Stimulated activated naive CD8-positive, alpha-beta T cell treated with anti-CD3 and anti-CD28 coated beads, Interleukin-15, Interleukin-2, amounts not matched to agents 100 U/mL and 50 U/mL, for 24 hours (primary cell): ENCODE measurements at places on chromosomes 1 and 21.

DNA sequence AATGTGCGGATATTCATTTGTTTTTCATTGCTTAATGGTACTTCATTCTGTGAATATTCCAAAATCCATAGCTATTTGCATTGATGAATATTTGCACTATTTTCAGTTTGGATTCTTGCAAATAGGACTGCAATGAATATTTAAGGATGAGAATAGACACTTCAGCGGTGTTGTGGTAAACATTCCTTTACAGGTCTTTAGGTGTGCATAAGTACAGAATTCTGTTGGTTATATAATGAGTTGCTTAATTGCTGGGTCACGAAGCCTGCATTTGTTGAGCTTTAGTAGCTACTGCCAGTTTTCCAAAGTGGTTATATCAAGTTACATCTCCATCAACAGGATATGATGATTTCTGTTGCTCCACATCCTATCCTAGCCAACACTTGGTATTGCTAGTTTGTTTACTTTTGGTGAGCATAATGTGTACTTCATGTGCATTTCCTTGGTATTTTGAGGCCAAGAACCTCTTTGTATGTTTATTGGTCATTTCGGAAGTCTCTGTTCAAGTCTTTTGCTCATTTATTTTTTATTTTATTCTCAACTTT lies 64.2 kb upstream of the CYYR1 start:
- no peak for DNase-seq

GRCh38 chr1:205593532-205593931 lies 38.3 kb downstream of the ELK4 start:
- no peak for DNase-seq

- DNase-seq: no peak
These were observed 4.9 kb upstream of the ABCA4 start for GRCh38 chr1:94125551-94126514.

- peak; percentile 72 for DNase-seq
These were observed 774 bp upstream of the DYRK1A start for GRCh38 chr21:37365517-37366481.

GRCh38 chr1:94954263-94955220 lies 27.6 kb upstream of the CNN3 start:
- DNase-seq: no peak

DNA sequence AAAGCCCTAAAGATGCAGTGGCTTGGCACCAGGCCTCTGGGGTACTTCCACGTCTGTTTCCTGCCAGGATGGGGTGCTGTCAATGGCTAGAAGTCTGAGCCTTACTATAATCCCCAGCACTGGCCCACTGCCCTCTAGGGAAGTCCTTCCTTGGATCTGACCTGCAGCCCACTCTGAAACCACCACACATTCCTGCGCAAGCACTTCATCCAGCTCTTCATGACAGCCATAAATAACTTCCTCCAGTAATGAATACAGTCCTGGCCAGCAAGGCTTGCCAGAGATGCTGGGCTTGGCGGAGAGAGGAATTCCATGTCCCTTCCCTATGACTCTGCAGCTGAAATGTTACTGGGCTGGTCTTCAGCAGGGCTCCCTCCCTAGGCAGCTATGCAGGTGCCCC lies 32.6 kb downstream of the ALPL start:
- no peak for DNase-seq

DNA sequence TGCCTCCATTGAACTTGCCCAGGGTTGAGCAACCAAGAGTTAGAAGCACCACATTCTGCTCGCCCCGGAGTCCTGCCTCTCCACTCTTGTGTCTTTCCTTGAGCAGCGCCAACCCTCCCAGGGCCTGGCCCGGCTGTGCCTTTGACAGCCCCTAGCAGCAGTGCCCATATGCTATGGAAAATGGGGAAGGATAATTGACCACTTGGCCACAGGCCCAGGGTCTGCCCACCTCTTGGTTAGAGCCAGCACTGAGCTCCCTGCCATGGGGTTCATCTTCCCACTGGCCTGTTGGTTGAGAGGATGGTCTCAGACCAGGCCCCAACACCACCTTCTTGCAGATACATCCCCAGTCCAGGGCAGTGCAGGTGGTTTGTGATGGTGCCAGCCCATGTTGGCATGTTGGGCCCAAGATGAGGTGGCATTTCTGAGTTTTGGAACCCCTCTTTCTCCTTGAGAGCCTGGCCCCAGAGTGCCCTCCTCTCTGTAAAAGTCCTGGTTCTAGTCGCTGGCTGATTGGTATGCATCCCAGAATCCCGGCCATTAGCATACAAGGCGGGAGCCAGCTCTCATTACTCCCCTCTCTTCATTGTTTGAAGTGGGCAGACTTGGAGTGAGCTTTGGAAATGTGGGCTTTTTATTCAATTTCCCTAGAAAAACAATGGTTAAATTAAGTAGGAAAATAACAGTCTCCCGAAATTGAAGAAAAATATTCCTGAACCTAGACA lies 7.6 kb downstream of the ARHGEF10L start:
- no peak for DNase-seq

DNA sequence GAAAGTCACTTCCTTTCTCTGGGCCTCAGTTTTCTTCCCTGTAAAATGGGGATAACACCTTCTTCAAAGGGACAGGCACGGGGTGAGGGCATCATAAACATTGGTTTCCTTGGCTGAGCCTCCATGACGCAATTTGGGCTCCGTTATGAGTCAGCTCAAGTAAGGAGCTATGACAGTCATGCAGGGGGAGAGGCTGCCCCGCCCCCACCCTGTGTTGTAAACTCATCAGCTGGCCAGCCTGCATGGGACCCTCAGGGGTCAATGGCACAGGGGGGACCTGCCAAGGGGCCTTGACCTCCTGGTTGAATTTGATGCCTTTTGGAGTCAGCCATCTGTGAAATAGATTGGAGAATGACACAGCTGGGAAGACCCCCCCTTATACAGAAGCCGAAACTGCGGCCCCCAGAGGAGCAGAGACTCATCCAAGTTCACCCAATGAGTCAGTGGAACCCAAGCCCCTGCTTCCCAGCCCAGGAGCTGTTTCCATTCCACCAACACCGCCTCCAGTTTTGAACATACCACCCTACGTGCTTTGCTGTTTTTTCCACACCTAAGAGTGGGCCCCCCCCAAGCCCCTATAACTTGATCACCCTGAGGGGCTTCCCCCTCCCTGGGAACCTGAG lies 36.8 kb upstream of the RUNX3 start:
- DNase-seq: peak; percentile 88

DNA sequence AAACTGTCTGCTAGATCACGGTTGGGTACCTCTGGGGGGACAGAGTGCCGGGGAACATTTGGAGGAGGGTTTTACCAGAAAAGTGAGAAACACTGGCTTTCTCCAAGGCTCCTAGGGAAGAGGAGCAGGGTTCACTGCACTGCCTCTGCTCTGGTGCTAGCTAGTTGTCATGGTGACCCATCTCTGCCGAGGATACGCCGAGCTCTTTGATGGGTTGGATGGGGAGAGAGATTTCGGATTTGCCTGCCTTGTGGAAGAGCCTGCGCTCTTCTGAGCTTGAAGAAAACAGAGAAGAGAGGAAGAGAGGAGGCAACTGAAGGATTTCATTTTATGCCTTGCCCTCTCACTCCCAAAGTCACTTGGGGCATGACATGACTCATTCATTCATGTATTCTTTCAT lies 92.1 kb downstream of the NAV1 start:
- no peak for DNase-seq

- DNase-seq: no peak
These were observed 119.0 kb upstream of the USP24 start for GRCh38 chr1:55334160-55334559.

DNA sequence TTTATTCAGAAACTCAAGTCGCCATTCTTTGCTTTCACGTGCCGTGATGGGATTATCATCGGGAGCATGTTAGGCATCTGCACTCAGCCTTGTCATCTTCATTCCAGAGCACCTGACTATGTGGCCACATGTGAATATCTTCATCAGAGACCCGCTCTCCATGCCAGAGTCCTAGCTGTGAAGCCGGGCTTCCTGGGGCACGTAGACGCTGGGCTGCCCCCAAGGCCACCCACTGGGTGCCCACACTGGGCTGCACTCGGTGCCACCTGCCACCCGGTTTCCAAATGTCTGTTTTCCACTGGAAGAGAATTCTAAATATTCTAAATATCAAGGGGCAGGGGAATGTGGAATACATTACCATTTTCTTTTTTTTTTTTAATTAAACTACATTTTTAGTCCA lies 43.8 kb downstream of the SLC37A1 start:
- no peak for DNase-seq

DNA sequence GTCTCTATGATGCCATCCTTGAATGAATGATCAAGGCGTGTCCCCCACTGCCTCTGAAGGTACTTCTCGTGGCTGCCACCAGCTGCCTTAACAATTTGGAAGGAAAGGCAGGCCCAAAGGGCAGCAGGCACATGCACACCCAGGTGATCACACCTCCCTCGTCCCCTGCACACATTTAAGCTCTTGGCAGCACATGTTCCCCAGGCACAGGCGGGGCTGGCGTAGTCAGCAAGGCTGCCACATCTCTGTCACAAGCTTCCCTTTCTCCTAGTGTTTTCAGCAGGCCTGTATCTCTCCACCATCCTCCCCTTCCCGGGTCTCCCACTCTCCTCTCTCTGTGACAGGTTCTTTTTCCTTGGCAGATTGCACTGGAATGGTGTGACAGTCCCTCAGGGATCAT lies 111.9 kb downstream of the CACNA1E start:
- DNase-seq: no peak

GRCh38 chr1:231045286-231045685 lies 5.2 kb upstream of the FAM89A start:
- no peak for DNase-seq

DNA sequence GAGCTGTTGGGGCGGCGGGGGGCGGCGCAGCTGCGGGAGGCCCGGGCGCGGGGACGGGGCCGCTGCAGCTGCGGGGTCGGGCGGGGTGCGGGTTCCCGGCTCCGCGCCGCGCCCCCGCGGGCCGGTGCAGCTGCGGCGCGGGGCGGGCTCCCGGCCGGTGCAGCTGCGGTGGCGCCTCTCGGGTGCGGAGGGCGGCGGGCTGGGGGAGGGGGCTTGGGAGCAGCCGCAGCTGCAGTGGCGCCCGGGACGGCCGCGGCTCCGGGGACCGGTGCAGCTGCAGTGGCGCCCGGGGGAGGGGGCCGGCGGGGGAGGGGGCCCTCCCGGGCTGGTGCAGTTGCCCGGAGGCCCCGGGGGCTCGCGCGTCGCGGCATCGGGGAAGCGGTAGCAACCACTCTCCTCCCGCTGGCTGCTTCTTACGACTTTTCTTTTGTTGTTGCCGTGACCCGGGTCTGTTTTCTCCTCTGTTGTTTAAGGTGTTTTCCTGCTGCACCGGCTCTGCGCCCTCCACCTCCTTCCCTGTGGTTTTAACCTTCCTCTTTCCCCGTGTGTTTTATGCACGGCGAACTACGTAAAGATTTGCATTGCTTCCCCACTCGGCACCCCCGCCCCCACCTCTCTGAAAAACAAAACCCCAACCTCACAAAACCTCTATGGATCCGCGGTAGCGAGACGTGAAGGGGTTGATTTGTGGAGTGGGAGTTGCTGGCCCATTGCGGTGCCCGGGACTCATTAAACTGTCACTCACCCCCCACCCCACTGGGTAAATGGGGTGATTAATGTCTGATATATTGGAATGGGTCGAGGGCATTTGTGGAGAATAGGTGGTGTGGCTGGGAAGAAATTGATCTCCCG lies 1.7 kb upstream of the ZBTB18 start:
- peak; percentile 49 for DNase-seq

DNA sequence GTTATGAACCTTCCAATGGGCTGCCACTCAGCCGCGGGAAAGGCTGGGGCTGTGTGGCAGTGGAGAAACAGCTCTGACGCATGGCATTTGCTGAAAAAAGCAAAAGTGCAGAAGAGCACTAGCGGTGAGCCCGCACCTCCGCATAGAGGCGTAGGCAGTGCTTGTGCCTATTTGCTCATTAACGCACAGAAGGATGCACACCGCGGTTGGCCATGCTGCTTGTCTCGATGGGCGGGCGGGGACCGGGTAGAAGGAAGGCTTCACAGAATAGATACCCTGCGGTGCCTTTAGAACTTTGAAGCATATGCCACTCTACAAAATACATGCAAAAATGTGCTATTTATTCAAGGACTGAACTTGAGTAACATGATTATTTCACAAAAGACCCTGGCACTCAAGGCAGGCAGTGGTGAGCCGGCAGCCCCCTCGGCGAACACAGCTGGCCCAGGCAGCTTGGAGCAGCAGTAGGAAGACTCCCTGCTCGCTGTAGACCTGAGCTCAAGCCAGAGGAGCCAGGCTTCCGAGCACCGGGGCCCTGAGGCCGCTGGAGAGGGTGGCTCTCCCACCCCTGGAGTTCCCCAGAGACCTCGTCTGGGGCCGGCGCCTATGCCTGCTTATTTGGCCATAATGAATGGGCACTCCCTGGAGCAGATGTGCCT lies 71.5 kb downstream of the SIK1 start:
- no peak for DNase-seq

DNA sequence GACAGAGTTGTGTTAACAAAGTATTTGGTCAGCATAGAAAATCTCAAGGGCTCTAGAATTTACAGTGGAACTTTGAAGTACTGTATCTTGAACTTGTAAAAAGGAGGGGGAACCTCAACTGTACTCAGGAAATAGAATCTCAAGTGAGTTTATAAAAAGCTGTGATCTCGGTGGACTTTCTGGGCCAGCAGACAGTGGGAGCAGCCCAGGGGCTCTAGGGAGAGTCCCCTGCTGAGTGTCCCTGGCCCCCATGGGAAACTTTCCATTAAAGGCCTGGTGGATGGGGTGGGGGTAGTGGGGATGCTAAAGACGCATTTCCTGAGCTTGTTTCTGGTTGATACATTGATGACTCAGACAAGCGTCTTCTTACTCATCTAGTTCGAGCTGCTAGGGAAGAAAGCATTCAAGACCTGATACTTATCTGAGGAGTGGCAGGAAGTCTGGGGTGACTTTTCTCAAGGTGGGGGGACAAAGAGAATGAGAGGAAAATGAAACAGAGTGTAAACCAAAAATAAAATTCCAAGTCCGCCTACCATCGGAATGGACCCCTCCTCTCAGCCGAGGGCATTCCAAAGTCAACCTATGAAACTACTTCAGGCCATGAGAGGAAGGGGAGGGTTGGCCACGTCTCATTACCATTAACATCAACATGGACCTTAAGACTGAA lies 65.5 kb downstream of the NID1 start:
- peak; percentile 68 for DNase-seq

- DNase-seq: no peak
These were observed 9.8 kb upstream of the AADACL3 start for GRCh38 chr1:12706061-12706460.

DNA sequence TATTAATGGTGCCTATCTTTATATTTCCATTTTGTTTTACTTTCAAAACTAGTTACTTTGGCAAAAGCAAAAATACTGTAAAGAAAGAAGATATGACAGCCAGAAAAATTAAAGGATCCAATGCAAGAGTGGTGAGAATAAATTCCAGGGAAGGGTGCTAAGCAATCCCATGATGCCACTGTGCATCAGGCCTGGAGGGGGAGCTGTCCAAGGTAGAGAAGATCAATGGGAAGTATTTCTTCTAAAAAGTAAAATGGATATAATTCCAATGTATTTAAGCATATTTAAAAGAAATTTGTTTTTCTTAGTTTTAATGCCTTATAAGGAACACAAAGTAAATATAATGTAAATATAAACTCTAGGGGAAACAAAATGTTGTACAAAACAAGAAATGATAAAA lies 1382.2 kb upstream of the B3GALT2 start:
- no peak for DNase-seq
